Activated CD4-positive, alpha-beta memory T cell treated with anti-CD3 and anti-CD28 coated beads for 36 hours (primary cell): ENCODE measurements at places on chromosomes 4 and X. TPM values are rescaled to one million over a fixed set of nuclear protein-coding genes. Genes with fewer than 3 reads are reported as not detected.
A peak's percentile ranks its signal among the peaks of the same experiment; 100 is the strongest.

DNA sequence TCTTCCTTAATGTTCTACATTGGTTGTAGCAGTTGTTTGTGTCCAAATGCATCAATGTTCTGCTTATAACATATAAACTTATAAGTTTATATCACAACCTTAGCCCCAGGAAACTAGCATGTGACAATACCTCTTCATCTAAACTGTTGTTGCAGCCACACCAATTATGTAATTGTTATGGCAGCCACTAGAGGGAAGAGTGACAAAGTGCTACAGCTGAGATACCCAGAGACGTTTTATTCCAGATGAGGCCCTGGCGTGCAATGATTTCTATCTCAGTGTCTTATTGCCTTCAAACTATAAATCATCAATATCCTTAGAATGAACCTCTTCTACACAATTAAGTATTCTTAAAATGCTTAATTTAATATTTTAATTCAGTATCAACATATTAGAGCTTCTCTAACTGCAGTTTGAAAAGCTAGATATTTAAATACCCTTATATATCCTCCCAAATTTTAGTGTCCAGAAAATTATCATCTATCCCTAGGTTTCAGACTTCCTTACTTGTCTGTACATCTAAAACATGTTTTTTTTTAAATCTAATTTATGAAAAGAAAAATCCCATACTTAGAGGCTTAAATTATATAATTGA lies 171.6 kb downstream of the PCDH10 start:
- H3K4me1 ChIP-seq: no peaks in the 10 kb centered on the region
- no peak overlapping the region for H3K27ac ChIP-seq
- DNase-seq: no peak
- H3K4me3 ChIP-seq: no peak overlapping the region

DNA sequence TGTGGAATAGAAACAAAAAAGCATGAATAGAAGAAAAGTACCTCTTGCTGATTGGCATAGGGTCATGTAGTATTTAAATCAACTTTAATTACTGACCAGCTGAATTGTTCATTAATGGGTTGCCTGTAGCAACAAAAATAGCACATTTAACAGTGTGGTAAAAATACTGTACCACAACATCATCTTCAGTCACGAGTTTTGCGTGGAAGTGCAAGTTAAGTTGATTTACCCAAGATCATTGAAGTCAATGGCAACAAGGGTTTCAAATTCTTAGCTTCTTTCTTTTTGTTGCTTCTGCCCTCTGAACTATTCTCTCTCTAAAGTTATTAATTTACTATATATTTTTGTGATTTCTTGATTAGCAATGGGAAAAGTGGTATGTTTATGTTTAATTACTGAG lies 526.6 kb downstream of the C4orf33 start:
- H3K27ac ChIP-seq: no peak overlapping the region
- H3K36me3 ChIP-seq: no peaks in the 10 kb centered on the region
- no peak for DNase-seq
- no peaks in the 10 kb centered on the region for H3K27me3 ChIP-seq
- no peaks in the 10 kb centered on the region for H3K4me1 ChIP-seq
- no peak overlapping the region for H3K4me3 ChIP-seq

DNA sequence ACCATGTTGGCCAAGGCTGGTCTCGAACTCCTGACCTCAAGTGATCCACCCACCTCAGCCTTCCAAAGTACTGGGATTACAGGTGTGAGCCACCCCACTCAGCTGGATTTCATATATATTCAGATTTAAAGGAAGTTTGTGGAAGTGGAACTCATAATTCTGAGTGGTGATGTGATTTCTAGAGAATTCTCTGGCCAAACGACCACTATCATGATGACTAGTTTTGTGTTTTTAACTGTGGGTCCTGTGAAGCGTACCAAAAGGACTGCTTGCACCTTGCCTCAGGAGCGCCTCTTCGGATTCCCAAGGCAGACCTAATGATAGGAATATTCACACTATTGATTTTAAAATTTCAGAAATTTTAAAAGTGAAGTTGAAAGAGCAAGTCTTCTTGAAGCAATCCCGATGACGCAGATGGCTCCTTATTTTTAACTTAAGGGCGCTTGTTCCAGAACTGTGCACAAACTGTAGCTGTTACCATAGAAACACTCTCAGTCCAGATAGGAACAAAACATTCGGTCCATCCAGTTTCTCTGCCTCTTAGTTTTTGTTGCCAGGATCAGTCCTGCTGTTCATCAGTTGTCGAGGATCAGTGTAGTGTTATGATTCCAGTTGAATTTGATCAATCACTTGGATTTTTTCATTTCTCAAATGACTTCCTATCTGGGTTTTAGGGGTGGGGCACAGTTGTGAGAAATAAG lies 51.7 kb upstream of the CLCN4 start:
- H3K27ac ChIP-seq: peak overlapping the region; percentile 14
- no peaks in the 10 kb centered on the region for H3K27me3 ChIP-seq
- H3K4me3 ChIP-seq: no peak overlapping the region

GRCh38 chrX:46571423-46572339 lies 1.9 kb upstream of the CHST7 start:
- H3K4me1 ChIP-seq: peaks cover 33% of the 10 kb centered on the region
- peak overlapping the region; percentile 76 for H3K4me3 ChIP-seq
- no peaks in the 10 kb centered on the region for H3K27me3 ChIP-seq
- H3K27ac ChIP-seq: peak overlapping the region; percentile 91
- DNase-seq: no peak
- no peaks in the 10 kb centered on the region for H3K36me3 ChIP-seq

- no peak overlapping the region for H3K27ac ChIP-seq
- no peak overlapping the region for H3K4me3 ChIP-seq
- no peak for DNase-seq
- H3K4me1 ChIP-seq: peaks cover 6% of the 10 kb centered on the region
- no peaks in the 10 kb centered on the region for H3K27me3 ChIP-seq
- H3K36me3 ChIP-seq: no peaks in the 10 kb centered on the region
Observed at GRCh38 chr4:82219346-82219745, 154.4 kb downstream of the HNRNPD start.

DMRTC1 gene
- total RNA-seq: not detected

NWD2 gene
- not detected for total RNA-seq

DNA sequence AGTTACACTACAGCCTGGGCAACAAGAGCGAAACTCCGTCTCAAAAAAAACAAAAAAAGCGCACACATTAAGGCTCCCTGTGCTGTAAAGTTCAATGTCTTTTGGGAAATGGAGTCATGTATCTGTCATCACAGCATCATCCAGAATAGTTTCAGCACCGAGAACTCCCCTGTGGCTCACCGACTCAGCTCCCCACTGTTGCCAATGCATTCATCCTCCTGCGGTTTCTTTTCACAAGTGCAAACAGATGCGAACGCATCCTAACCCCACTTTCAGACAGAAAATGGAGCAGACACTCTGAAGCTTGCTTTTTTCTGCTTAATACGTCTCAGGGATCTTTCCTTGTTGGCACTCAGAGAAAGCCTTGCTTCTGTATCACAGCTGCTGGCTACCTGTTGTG lies 13.8 kb upstream of the SH3TC1 start:
- H3K27ac ChIP-seq: no peak overlapping the region
- H3K4me3 ChIP-seq: no peak overlapping the region
- no peak for DNase-seq
- no peaks in the 10 kb centered on the region for H3K4me1 ChIP-seq

SNCA gene
- total RNA-seq: 2.0 TPM

ATOH1 gene
- not detected for total RNA-seq

GRCh38 chr4:53538756-53539155 lies 52.5 kb downstream of the LNX1 start:
- no peak for DNase-seq
- no peak overlapping the region for H3K4me3 ChIP-seq
- no peak overlapping the region for H3K27ac ChIP-seq
- H3K36me3 ChIP-seq: no peaks in the 10 kb centered on the region
- H3K4me1 ChIP-seq: no peaks in the 10 kb centered on the region

DNA sequence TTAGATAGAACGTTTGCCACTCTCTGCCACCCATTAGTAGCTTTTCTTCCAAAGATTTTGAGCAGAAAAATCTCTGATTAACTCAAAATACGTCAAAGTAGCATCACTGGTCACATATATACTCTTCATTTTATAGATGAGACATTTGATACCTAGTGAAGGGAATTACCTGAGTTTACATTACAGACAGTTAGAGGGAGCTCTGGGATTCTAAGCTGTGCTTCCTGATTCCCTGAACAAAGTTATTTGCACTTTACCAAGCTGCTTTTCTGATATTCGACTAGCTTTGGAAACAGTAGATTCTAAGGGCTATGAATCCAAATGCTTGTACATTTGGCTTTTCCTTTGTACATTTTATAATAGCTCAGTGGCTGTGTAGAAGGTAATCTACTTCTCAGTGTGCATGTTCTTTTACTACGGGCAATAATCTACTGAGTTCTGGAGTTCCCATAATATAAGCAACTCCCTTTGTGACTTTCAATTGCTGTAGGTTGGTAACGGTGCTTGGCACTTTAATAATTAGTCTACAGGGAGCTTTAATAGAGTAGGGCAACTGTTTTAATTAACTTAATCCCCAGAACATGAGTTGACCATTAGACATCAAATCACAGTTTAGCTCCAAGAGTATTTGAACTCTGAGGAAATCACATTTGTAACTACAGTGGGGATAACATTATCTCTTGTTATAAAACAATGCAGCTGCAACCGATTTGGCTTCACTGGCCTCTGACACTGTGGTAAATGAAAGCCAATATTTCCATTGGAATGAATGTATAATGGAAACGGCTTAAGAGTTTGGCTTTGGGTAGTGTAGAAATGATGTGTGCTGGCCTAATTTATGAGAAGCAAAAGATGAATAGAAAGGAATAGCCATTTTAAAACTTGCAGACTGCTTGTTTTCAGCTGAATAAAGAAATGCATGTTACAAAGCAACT lies 1602.4 kb downstream of the STIM2 start:
- H3K4me3 ChIP-seq: no peak overlapping the region
- no peaks in the 10 kb centered on the region for H3K4me1 ChIP-seq
- H3K27ac ChIP-seq: no peak overlapping the region
- H3K36me3 ChIP-seq: no peaks in the 10 kb centered on the region

GC gene
- total RNA-seq: not detected

CCDC160 gene
- total RNA-seq: not detected

STS gene
- 0.73 TPM for total RNA-seq

GRCh38 chr4:153169776-153170175 lies 34.5 kb upstream of the TRIM2 start:
- H3K4me1 ChIP-seq: no peaks in the 10 kb centered on the region
- no peak overlapping the region for H3K4me3 ChIP-seq
- H3K36me3 ChIP-seq: no peaks in the 10 kb centered on the region

KIAA1210 gene
- total RNA-seq: not detected

- H3K36me3 ChIP-seq: no peaks in the 10 kb centered on the region
- no peaks in the 10 kb centered on the region for H3K27me3 ChIP-seq
- DNase-seq: no peak
- no peak overlapping the region for H3K4me3 ChIP-seq
- H3K4me1 ChIP-seq: no peaks in the 10 kb centered on the region
Observed at GRCh38 chrX:29965634-29966033, 249.7 kb upstream of the MAGEB2 start.

SLC2A9 gene
- total RNA-seq: 0.65 TPM

DNA sequence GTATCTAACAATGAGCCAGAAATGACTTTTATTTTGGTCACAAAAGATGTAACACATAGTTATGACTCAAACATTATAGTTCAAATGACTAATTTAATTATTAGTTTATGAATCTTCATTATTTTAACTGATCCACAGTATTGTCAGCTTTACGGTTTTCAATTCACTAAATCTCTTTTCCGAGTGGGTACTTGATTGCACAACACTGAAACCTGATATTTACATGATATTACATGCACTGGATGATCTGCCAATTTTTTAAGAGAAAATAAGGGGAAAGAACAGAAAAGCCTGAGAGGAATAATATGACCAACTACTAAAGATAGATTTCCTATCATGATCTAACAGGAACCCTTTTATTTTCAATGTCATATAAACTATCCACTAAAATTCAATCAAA lies 1446.0 kb downstream of the FSTL5 start:
- no peak overlapping the region for H3K27ac ChIP-seq
- no peaks in the 10 kb centered on the region for H3K4me1 ChIP-seq
- H3K27me3 ChIP-seq: no peaks in the 10 kb centered on the region
- no peak for DNase-seq
- no peaks in the 10 kb centered on the region for H3K36me3 ChIP-seq

DNA sequence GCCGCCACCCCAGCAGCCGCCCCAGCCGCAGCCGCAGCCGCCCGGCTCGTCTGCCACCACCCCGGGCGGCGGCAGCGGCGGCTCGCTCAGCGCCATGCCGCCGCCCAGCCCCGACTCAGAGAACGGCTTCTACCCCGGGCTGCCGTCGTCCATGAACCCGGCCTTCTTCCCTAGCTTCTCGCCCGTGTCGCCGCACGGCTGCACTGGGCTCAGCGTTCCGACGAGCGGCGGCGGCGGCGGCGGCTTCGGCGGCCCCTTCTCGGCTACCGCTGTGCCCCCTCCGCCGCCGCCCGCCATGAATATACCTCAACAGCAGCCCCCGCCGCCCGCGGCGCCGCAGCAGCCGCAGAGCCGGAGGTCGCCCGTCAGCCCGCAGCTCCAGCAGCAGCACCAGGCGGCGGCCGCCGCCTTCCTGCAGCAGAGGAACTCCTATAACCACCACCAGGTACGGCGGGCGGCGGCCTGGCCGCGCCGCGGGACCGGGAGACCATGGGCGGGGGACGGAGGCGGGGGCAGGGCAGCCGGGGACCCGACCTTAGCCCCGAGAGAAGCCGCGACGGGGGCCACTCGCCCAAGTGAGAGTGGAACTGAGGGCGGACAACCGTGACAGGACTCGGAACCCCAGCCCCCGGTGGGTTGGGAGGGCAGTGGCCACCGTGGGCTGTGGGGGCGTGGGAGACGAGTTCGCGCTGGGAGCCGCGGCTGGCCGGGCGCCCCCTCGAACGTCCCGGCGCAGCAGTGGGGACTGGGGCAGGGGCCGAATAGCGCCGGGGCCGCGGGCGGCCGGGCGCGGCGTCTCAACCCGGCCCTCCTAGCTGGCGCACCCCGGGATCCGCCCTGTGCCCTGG lies 1.8 kb downstream of the CPEB2 start:
- peaks cover 23% of the 10 kb centered on the region for H3K4me1 ChIP-seq
- peaks cover 13% of the 10 kb centered on the region for H3K36me3 ChIP-seq
- no peaks in the 10 kb centered on the region for H3K27me3 ChIP-seq
- H3K4me3 ChIP-seq: peak overlapping the region; percentile 90
- DNase-seq: peak; percentile 60

RHOXF2 gene
- not detected for total RNA-seq

DNA sequence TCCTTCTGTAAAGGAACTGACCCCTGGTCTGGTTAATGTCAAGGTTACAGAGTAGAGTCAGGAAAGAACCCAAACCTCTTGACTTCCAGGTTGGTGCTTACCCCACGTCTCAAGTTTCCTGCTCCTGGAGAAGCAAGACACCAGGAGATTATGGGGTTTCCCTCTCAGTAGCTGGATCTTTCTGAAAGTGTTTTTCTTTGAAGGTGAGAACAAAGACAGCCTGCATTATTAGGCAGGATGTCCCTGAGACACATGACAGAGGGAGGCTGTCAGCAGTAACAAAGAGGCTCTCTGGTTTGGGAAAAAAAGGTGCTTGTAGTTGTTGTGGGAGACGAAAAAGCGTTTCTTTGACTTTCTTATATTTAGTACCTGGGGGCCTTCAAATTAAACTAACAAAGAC lies 44.7 kb upstream of the IGFBP7 start:
- H3K4me3 ChIP-seq: no peak overlapping the region
- H3K27me3 ChIP-seq: peaks cover 14% of the 10 kb centered on the region
- no peaks in the 10 kb centered on the region for H3K36me3 ChIP-seq
- no peak for DNase-seq
- no peak overlapping the region for H3K27ac ChIP-seq
- H3K4me1 ChIP-seq: no peaks in the 10 kb centered on the region

- no peaks in the 10 kb centered on the region for H3K4me1 ChIP-seq
- DNase-seq: no peak
- no peak overlapping the region for H3K27ac ChIP-seq
- no peaks in the 10 kb centered on the region for H3K36me3 ChIP-seq
Observed at GRCh38 chrX:38205039-38205438, 15.6 kb downstream of the SRPX start.

GRCh38 chr4:151961456-151961855 lies 200.6 kb upstream of the GATB start:
- no peaks in the 10 kb centered on the region for H3K27me3 ChIP-seq
- no peaks in the 10 kb centered on the region for H3K36me3 ChIP-seq
- H3K27ac ChIP-seq: no peak overlapping the region
- no peak for DNase-seq
